ENCODE measurements at places on chromosomes 12 and 14. TPM values are rescaled to one million over a fixed set of nuclear protein-coding genes. Genes with fewer than 3 reads are reported as not detected.

The SERPINA9 gene
- total RNA-seq, result not detected

The SERPINA10 gene
- total RNA-seq, result not detected

DNA sequence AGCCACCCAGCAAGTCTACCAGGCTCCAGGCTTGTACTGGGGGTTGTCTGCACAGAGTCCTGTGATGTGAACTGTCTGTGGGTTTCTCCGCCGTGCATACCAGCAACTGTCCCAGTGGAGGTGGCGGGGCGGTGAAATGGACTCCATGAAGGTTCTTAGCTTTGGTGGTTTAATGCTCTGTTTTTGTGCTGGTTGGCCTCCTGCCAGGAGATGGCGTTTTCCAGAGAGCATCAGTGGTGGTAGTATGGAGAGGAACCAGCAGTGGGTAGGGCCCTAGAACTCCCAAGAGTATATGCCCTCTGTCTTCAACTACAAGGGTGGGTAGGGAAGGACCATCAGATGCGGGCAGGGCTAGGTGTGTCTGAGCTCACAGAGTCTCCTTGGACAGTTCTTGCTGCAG lies 303.8 kb downstream of the TMEM121 start:
- no peak for DNase-seq

The SPX gene
- total RNA-seq, result 0.07 TPM

DNA sequence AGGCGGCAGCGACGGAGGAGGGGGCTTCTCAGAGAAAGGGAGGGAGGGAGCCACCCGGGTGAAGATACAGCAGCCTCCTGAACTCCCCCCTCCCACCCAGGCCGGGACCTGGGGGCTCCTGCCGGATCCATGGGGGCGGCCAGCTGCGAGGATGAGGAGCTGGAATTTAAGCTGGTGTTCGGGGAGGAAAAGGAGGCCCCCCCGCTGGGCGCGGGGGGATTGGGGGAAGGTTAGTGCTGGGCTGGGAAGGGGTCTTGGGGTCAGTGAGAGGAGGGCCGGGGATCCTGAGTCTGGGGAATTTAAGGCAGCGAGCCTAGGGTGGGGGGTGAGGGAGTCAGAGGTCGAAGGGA lies 203 bp downstream of the NFATC4 start:
- DNase-seq, result no peak

DNA sequence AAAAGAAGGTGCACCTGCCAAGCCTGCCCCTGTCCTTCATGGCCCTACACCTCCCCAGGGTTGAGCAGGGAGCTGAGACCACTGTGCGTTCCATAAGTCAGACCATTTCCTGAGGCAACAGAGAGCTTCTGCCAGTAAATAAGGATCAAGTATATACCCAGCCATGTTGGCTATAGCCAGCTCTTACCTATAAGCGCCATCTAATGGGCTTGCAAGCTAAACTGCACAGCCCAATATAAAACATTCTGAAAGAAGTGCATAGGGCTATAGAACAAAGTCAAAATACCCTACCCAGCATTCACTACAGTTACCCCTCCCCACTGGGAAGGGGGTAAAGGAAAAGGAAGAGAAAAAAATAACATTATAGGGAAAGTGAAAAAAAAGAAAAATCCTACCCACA lies 59.3 kb upstream of the SCAF11 start:
- no peak for DNase-seq

GRCh38 chr12:16261944-16262475 lies 15.5 kb downstream of the SLC15A5 start:
- no peak for DNase-seq

DNA sequence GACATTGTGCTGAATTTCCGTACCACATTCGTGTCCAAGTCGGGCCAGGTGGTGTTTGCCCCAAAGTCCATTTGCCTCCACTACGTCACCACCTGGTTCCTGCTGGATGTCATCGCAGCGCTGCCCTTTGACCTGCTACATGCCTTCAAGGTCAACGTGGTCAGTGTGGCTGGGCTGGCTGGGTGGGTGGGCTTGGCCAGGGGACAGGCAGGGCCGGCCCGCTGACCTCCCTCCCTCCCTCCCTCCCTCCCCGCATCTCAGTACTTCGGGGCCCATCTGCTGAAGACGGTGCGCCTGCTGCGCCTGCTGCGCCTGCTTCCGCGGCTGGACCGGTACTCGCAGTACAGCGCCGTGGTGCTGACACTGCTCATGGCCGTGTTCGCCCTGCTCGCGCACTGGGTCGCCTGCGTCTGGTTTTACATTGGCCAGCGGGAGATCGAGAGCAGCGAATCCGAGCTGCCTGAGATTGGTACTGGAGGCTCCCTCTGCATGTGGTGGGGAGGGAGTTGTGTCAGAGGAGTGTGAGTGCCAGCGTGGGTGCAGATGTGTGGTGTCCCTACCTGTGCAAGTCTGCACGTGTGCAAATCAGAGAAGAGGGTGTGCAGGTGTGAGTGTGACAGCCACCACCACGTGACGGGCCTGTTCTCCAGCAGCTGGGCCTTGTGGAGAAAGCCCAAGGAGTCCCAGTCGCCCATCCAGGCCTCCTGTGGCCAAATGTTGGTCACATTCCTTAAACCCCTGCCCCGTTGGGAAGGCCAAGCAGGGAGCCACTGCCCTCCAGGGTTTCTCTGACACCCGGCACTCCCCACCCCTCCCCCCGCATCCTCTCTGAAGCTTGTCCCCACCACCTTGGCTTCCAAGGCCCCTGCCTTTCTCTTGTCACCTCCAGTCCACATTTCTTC lies 5.3 kb downstream of the KCNH3 start:
- no peak for DNase-seq

GRCh38 chr12:11763760-11764520 lies 114.5 kb downstream of the ETV6 start:
- no peak for DNase-seq

DNA sequence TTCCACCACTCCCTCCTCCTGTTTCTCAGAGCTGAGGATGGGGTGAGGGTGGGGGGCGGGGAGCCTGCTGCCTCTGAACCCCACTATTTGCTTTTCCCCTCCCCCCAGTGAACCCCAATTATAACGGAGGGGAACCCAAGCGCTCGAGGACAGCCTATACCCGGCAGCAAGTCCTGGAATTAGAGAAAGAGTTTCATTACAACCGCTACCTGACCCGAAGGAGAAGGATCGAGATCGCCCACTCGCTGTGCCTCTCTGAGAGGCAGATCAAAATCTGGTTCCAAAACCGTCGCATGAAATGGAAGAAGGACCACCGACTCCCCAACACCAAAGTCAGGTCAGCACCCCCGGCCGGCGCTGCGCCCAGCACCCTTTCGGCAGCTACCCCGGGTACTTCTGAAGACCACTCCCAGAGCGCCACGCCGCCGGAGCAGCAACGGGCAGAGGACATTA lies 1.1 kb downstream of the HOXC4 start:
- DNase-seq, result no peak

DNA sequence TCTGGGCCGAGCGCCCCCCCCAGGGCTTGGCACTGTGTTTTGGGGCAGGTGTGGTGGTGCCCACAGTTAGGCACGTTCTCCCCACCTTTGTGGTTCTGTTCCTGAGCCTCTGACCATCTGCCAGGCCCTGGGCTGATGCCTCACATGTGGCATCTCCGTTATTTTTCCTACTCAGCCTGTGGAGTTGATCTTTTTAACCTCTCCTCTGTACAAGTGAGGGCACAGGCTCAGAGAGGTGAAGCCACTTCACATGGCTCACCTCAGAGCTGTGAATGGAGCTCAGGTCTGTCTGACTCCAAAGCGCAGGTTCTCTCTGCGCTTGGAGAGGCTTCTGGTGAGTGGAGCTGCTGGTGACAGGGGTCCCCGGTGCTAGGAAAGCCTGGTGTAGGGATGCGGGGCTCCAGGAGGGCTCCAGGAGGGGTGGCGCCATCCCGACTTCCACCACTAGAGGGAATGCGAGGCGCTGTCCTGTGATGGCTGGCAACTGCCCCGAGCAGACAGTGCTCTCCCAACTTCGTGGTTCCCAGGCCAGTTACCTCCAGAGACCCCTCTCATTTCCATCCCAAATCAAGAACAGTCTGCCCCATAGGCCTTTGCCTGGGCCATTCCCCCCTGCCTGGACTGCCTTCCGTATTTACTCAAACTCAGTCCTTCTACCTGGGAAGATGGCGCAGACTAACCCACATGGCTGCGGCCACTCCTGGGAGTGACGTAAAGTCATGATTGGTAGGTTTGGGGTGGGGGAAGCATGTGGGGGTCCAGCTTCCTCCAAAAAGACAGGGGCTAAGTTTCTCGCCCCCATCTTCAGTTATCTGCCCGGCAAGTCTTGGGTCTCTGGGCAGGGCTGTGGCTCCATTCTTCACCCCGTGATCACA lies 9.9 kb downstream of the BCL7A start:
- DNase-seq, result peak; percentile 31

The PROX2 gene
- total RNA-seq, result 0.03 TPM

DNA sequence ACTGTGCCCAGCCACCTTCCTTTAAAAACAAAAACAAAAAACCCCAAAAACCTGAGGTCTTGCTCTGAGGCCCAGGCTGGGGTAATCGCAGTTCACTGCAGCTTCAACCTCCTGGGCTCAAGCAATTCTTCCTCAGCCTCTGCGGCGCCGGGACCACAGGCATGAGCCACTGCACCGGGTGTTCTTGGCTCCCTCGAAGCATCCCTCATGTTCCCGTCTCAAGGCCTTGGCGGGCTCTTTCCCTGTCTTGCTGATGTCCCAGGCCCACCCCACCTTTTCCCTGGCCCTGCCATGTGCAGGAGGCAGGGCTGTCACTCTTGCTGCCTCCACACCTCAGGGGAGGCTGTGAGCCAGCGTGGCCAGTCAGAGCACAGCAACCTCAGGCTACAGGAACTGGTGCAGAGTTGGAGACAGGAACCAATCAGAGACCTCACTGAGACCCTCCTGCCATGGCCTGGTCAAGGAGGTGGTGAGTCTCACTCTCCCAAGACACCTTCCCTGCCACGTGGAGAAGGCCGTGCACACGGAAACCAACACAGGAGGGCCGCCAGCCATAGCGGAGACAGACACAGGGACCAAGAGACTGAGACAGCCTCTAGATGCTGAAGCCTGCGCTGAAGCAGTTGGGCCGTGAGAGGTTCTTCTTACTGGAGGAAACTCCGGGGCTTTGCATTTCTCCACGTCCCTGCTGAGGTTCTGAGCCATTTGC lies 6.0 kb upstream of the AMN start:
- no peak for DNase-seq

GRCh38 chr12:81325086-81325485 lies 247.2 kb downstream of the ACSS3 start:
- no peak for DNase-seq

The SLC17A8 gene
- total RNA-seq, result not detected

DNA sequence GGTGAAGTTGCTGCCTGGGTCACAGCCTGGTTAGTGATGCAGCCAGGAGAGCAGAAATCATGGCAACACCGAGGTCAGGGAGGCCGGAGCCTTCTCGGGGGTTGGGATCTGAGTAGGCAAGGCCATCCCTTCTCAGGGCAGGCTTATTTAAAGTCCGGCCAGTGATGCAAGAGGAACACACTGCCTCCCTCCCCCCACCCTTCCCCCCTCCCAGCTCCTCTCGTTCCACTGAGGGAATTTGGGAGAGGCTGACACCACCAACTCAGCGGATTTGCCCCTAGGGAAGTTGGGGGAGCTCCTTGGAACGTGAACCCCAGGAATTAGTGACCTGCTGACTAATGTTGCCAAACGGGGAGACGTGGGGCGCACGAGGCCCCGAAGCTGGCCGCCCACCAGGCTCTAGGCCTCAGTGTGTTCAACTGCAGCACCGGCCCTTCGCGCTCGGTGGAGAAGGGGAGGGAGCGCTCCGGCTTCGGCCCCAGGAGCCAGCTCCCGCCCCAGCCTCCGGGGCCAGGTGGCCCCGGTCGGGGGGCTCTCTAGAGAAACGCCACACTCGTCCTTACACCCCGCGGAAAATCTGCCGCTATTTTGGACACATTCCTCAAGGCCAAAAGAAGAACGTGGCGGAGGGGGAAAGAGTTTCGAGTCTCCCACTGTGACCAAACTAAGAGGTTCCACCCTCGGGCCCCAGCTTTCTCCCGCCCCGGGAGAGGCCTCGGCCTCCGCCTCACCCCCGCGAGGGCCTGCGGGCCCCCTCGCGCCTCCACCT lies 1.6 kb downstream of the CTDSP2 start:
- DNase-seq, result peak; percentile 47

- no peak for DNase-seq
Observed at GRCh38 chr12:76919383-76920171, 40.8 kb upstream of the CSRP2 start.

GRCh38 chr12:38664661-38665269 lies 240.6 kb downstream of the CPNE8 start:
- peak; percentile 26 for DNase-seq

- DNase-seq, result no peak
Observed at GRCh38 chr14:75602503-75602902, 24.1 kb downstream of the FLVCR2 start.

The IFT81 gene
- total RNA-seq, result 4.4 TPM

DNA sequence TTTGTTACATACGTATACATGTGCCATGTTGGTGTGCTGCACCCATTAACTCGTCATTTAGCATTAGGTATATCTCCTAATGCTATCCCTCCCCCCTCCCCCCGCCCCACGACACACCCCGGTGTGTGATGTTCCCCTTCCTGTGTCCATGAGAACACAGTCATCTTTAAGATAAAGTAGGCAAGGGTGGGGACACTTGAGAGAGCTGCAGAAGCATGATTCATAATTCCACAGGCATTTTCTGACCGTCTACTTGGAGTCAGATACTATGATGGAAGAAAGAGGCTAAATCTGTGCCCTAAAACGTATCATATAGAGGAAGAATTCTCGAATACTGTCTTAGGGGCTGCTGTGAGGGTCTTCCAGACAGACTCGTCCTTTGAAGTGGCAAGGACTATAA lies 145.9 kb upstream of the VASH1 start:
- DNase-seq, result no peak

DNA sequence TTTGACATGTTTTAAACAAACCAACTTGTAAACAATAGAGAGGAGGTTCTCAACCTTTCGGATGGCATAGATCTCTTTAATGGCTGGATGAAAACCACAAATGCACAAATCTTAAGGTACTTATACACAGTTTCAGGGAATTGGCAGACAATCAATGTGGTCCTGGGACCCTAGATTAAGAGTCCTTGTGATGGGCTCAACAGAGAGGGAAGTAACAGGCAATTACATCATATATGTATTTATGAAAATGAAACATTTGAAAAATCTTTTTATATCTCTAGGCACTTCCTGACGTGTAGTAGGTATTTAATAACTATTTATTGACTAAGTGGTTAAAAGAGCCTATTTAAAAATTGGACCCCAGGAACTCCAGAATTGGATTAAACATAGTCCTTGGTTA lies 897 bp downstream of the ACTR10 start:
- DNase-seq, result no peak

GRCh38 chr12:127388985-127389384 lies 878.0 kb upstream of the TMEM132C start:
- DNase-seq, result peak; percentile 58

GRCh38 chr12:3158851-3159465 lies 81.8 kb downstream of the TSPAN9 start:
- no peak for DNase-seq

DNA sequence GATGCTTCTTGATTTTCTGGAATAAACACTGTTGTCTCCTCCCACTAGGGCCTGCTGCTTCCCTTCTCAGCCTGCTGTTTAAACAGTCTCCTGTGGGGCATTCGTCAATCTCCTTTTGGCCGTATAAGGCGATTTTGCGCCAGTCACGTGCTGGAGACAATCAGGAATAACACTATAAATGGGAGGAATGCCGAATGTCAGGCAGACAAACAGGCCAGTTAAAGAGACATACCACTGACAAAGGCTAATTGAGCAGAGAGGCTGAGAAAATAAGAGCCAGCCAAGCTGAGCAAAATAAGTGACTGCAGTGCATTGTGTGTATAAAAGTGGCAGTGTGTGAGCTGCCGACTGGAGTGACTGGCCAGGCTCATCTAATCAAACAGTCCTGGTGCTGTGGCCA lies 23.3 kb downstream of the DMAC2L start:
- no peak for DNase-seq

Measured in HT1080 (cell line).